ENCODE measurements at places on chromosomes 6 and 20.

DNA sequence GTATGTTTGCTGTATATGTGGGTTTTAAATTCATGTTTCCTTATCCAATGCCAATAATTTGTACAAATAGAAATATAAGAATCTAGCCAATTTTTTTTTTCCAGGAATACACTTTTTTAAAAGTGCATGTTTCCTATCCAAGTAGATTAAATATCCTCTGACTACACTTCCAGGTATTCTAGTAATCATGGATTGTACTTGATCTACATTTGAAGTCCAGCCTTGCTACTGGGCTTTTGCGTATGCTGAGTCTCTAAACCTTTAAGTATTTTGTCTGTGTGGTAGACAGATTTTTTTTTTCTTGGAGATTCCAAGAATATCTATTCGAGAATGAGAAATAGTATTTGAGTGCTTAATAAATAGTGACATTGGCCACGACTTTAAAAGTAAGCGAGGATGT, 188.3 kb downstream of the SASH1 start:
- H3K27me3 ChIP-seq, result no peaks in the 10 kb centered on the region
- H3K4me3 ChIP-seq, result no peak overlapping the region
- DNase-seq, result no peak

- DNase-seq, result no peak
- peaks cover 70% of the 10 kb centered on the region for H3K36me3 ChIP-seq
- no peak overlapping the region for H3K27ac ChIP-seq
- no peaks in the 10 kb centered on the region for H3K27me3 ChIP-seq
- no peaks in the 10 kb centered on the region for H3K4me1 ChIP-seq
- no peak overlapping the region for H3K4me3 ChIP-seq
These were observed 50.4 kb downstream of the RPP40 start for GRCh38 chr6:4953440-4953839.

GRCh38 chr6:139508023-139508422, 133.6 kb upstream of the CITED2 start:
- H3K4me3 ChIP-seq, result no peak overlapping the region
- no peaks in the 10 kb centered on the region for H3K36me3 ChIP-seq
- no peaks in the 10 kb centered on the region for H3K27me3 ChIP-seq
- DNase-seq, result no peak
- no peaks in the 10 kb centered on the region for H3K4me1 ChIP-seq

DNA sequence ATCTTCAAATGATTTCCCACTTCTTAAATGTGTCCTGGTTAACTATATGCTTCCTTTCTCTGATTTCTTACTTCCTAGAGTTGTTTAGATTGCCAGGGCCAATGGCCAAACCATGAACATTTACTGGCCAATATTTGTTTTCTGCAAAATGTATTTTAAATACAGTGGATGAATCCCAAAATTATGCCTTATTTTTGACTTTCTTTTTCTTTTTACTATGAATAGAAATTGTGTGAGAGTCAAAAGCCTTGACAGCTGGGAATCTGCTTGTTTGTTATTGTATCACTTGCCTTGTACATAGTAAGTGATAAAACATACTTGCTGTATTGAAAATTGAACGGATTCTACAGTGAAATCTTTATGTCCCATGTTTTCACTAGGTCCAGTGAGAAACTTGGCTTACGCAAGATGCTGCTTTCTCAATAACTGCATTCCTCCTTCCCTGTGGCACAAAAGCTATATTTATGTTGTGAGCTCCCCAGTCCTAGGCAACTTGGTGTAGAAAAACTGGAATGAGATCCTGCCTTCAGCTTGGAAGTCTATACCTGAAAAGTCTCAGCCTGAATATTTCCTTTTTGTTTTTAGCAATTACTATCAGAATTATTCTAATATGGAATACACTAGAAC, 295.2 kb downstream of the EPHA7 start:
- H3K27me3 ChIP-seq, result no peaks in the 10 kb centered on the region
- no peak overlapping the region for H3K27ac ChIP-seq
- no peaks in the 10 kb centered on the region for H3K36me3 ChIP-seq

DNA sequence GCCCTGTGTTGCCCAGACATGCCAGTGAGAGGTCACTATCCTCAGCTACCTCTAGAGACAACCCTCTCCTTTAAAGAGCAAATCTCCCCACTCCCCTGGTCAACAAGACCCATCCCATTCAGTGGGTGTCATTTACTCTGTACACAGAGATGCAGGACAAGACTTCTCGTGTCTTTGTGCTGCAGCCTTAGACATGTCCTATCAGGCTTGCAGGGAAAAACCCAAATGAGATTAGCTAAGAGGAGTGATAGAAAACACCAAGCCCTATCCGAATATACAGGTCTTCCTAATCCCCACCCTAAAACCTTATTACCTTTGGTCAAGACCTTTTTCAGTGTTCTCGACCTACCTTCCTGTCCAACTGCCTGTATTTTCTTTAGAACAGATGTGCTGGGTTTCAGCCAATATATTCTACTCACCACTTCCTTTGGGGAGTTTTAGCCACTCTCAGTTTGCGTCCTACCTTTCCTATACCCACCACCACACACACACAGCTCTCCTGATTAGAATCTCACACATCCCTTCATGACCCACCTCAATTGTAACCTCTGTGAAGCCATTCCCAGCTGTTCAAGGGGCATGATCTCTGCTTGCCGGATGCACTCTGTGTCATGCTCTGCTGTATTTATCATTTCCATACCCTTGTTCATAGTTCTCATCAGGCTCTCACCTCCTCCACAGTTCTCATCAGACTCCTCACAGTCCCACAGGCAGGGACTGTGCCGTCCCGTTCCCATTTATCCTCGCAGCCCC, 39.7 kb downstream of the TRAM2 start:
- DNase-seq, result no peak
- no peaks in the 10 kb centered on the region for H3K27me3 ChIP-seq
- H3K4me1 ChIP-seq, result peaks cover 21% of the 10 kb centered on the region
- H3K36me3 ChIP-seq, result peaks cover 23% of the 10 kb centered on the region
- no peak overlapping the region for H3K4me3 ChIP-seq
- peak overlapping the region; percentile 30 for H3K27ac ChIP-seq

DNA sequence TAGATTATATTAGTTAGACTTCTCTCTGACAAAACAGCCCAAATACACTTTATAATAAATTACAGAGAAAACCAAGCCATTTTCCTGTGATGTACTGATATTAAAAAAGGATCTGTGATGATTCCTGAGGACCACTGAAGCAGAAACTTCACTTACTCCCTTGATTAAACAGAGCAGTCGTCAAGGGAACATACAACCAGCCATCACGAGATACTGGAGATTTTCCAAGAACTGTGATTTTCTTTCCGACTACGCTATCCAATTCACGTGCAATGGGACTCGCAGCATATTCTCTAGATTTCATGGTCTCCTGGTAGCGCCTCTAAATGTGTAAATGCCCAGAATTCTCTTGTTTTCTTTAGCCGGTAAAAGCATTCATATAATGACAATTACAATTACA, 377.4 kb downstream of the PHF3 start:
- no peaks in the 10 kb centered on the region for H3K4me1 ChIP-seq
- no peak overlapping the region for H3K4me3 ChIP-seq
- no peaks in the 10 kb centered on the region for H3K27me3 ChIP-seq
- no peak for DNase-seq

DNA sequence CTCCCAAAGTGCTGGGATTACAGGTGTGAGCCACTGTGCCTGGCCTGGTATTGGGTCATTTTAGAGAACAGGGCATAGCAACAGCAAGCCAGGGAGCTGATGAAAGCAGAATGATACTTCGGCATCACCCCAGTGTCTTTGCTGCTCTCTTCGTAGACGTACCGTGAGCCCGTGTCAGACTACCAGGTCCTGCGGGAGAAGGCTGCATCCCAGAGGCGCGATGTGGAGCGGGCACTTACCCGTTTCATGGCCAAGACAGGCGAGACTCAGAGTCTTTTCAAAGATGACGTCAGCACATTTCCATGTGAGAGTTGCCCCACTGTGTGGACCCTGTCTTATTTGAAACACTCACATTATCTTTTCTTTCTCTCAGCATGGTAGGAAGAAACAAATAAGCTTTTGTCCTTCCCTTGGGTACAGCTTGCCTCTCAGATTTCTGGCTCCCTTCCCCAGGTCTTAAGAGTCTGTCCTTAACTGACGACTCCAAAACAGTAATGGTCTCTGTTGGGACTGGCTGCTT, 15.9 kb downstream of the TAF8 start:
- no peak overlapping the region for H3K27ac ChIP-seq
- no peak for DNase-seq
- H3K4me1 ChIP-seq, result no peaks in the 10 kb centered on the region
- H3K4me3 ChIP-seq, result no peak overlapping the region
- H3K36me3 ChIP-seq, result peaks cover 43% of the 10 kb centered on the region
- no peaks in the 10 kb centered on the region for H3K27me3 ChIP-seq

DNA sequence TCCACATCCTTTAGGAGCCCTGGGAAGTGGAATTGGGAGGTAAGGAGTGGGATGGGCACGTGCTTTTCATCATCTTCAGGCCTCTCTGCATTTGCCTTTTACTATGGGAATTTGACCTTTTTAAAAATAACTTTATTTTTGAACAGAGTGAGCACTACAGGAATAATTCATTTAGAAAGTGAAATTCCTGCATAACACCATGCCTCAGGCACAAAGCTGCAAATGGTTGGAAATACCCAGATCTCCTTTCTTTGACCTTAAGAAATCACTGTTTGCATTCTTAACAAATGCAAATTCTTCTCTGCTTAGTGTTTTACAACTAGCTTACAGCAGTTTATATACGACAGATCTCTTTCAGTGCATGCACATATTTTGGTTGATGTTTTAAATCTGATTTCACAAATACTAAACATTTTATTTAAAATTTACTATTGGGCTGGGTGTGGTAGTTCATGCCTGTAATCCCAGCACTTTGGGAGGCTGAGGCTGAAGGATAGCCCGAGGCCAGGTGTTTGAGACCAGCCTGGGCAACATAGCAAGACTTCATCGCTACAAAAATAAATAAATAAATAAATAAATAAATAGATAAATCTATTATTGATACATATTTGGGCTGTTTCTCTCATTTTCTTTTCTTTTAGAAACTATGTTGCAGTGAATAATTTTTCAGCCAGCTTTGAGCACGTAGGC, 24.5 kb downstream of the CST8 start:
- no peak for DNase-seq
- H3K36me3 ChIP-seq, result no peaks in the 10 kb centered on the region
- H3K4me3 ChIP-seq, result no peak overlapping the region
- no peak overlapping the region for H3K27ac ChIP-seq
- H3K4me1 ChIP-seq, result no peaks in the 10 kb centered on the region
- H3K27me3 ChIP-seq, result no peaks in the 10 kb centered on the region

- peaks cover 39% of the 10 kb centered on the region for H3K27me3 ChIP-seq
- no peak for DNase-seq
- no peak overlapping the region for H3K27ac ChIP-seq
- no peak overlapping the region for H3K4me3 ChIP-seq
These were observed 58.8 kb upstream of the APCDD1L start for GRCh38 chr20:58573986-58574385.

- no peak overlapping the region for H3K4me3 ChIP-seq
- no peaks in the 10 kb centered on the region for H3K4me1 ChIP-seq
- DNase-seq, result no peak
- H3K27me3 ChIP-seq, result no peaks in the 10 kb centered on the region
- no peak overlapping the region for H3K27ac ChIP-seq
- H3K36me3 ChIP-seq, result no peaks in the 10 kb centered on the region
These were observed 560.0 kb downstream of the TBC1D32 start for GRCh38 chr6:120774275-120774674.

DNA sequence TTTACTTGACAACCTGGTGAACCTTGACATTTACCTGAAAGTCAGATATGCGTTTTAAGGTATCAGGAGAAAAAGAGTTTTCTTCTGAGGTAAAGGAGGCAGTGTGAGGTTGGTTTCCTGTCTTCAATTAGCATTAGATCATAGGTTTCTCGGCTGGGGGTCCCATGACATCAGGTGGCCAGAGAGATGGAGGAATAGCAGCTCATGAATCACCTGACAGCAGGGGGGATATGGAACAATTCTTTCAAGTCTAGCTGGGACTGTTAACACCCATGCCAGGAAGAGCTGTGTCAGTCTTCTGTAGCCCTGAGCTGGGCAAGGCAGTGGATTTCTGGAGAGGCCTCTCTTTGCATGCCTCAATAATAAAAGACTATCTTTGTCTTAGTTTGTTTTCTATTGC, 108.0 kb upstream of the TMEM170B start:
- H3K4me1 ChIP-seq, result peaks cover 43% of the 10 kb centered on the region
- H3K36me3 ChIP-seq, result no peaks in the 10 kb centered on the region
- peak overlapping the region; percentile 30 for H3K27ac ChIP-seq
- no peak overlapping the region for H3K4me3 ChIP-seq
- H3K27me3 ChIP-seq, result no peaks in the 10 kb centered on the region

- H3K27me3 ChIP-seq, result peaks cover 6% of the 10 kb centered on the region
- no peak overlapping the region for H3K27ac ChIP-seq
- H3K36me3 ChIP-seq, result no peaks in the 10 kb centered on the region
- no peak for DNase-seq
These were observed 413.7 kb upstream of the SULF2 start for GRCh38 chr20:48198929-48199451.

DNA sequence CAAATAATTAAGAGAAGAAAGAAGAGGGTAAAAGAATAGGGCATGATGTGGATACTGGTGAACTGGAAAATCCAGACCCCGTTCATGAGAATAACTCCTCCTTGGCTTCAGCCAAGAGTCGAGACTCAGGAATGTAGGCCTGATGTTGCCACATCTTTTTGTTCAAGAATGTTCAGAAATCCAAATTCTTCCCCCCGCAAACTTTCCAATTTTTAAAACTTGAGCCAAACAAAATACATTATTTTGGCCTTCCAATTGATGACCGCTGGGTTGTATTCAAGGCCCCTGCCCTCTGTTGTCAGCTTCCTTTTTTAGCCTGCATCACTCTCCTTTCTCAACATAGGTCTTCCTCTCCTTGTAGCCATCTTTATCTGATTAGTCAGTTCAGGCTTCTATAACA, 106.1 kb downstream of the TNFAIP3 start:
- no peak overlapping the region for H3K4me3 ChIP-seq
- peaks cover 26% of the 10 kb centered on the region for H3K4me1 ChIP-seq
- H3K36me3 ChIP-seq, result no peaks in the 10 kb centered on the region
- no peak overlapping the region for H3K27ac ChIP-seq
- no peaks in the 10 kb centered on the region for H3K27me3 ChIP-seq
- no peak for DNase-seq

DNA sequence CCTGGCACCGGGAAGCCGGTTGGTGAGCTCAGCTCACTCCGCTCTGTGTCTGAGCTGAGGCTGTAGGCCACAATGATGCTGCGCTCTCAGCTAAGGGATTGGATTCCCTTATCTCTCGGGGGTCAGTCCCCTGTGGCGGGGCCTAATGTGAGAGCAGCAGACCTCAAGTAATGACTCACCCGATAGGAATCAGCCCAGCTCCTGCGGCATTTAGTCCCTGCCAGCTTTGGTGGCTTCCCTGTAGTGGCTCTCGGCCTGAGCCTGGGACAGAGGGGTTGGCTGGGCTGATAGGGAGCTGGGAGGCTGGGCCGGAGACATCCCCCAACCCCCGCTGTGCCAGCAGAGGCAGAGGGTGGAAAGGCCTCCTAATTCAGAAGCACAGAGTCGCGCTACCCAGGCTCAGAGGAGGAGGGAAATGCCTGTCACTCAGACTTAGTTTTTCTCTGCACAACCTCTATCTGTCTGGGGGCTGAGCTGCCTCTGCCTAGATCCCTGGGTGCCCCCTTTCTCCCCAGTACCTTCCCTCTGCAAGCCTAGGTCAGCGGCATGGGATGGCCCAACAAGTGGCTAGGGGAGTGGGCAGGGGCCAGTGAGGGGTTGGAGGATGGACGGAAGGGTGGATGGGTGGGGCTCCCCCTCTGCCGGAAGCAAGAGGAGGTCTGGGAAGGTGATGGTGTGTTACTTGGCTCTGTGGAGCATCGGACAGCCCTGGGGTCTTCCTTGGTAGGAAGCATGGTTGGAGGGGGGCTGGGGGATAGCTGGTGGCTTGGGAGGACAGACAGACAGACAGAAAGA, 92.2 kb downstream of the CDH22 start:
- DNase-seq, result no peak
- no peaks in the 10 kb centered on the region for H3K36me3 ChIP-seq
- peaks cover 20% of the 10 kb centered on the region for H3K27me3 ChIP-seq
- H3K4me3 ChIP-seq, result no peak overlapping the region
